HT-29 (cell line): ENCODE measurements at places on chromosomes 2 and 18. TPM values are rescaled to one million over a fixed set of nuclear protein-coding genes. Genes with fewer than 3 reads are reported as not detected.

COMMD1 gene
- 6.4 and 8.6 TPM in 2 replicates for total RNA-seq

SLC19A3 gene
- total RNA-seq, result 0.03 TPM in 1 of 2 replicates, not detected in the other

C2orf81 gene
- total RNA-seq, result 3.2 and 3.9 TPM in 2 replicates

ADCYAP1 gene
- not detected in 2 replicates for total RNA-seq

LDAH gene
- 7.4 and 14.4 TPM in 2 replicates for total RNA-seq

ORMDL1 gene
- total RNA-seq, result 29.6 and 32.9 TPM in 2 replicates

DLGAP1 gene
- 0.08 and 0.53 TPM in 2 replicates for total RNA-seq

EVX2 gene
- 0.03 TPM in 1 of 2 replicates, not detected in the other for total RNA-seq

CCBE1 gene
- not detected in 2 replicates for total RNA-seq

SERPINB7 gene
- total RNA-seq, result 0.16 TPM in 1 of 2 replicates, not detected in the other

CARF gene
- 0.37 and 5.2 TPM in 2 replicates for total RNA-seq
